Right lung (tissue), 10 donors: ENCODE measurements at places on chromosomes 6 and 20. TPM values are rescaled to one million over a fixed set of nuclear protein-coding genes. Genes with fewer than 3 reads are reported as not detected.

Gene PHF1
- 82.8 TPM for polyA plus RNA-seq

Gene PRSS35
- 38.9 TPM for polyA plus RNA-seq

Gene SLC26A8
- 0.48 TPM for polyA plus RNA-seq

Gene SYNGAP1
- 46.2 TPM for polyA plus RNA-seq

- no peak for DNase-seq
Measured at GRCh38 chr6:5865506-5866031, 141.2 kb downstream of the NRN1 start.

DNA sequence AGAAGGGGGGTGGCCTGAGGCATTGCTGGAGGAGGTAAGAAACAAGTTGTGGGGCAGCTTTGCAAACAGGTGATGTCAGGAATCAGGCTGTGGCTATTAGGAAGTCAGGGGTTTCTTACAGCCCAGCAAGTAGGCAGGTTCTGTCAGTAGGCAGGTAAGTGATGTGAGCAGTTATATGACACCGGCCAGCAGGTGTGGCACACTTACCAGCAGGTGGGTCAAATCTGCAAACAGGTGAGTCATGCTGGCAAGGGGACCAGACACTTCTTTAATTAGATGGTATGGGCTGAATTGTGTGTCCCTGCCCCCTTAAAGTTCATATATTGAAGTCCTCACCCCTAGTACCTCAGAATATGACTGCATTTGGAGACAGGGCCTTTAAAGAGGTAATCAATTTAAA is 16.4 kb upstream of the ENPP4 start:
- DNase-seq: no peak

- DNase-seq: no peak
Measured at GRCh38 chr6:56146086-56146485, 101.3 kb downstream of the COL21A1 start.

- no peak for DNase-seq
Measured at GRCh38 chr20:56352345-56353055, 6.3 kb upstream of the FAM210B start.

DNA sequence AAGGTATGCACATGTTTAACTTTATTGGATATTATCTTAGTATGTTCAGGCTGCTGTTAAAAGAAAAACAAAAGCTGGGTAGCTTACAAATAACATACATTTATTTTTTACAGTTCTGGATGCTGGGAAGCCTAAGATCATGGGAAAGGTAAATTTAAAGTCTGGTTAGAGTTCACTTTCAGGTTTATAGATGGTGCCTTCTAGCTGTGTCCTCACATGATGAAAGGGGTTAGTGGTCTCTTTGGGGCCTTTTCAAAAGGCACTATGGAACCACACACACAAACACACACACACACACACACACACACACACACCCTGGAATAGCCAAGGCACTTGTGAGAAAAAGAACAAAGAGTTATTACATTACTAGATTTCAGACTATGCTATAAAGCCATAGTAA is 805.8 kb upstream of the GJE1 start:
- no peak for DNase-seq
